ENCODE measurements at places on chromosomes 1 and 21.

DNA sequence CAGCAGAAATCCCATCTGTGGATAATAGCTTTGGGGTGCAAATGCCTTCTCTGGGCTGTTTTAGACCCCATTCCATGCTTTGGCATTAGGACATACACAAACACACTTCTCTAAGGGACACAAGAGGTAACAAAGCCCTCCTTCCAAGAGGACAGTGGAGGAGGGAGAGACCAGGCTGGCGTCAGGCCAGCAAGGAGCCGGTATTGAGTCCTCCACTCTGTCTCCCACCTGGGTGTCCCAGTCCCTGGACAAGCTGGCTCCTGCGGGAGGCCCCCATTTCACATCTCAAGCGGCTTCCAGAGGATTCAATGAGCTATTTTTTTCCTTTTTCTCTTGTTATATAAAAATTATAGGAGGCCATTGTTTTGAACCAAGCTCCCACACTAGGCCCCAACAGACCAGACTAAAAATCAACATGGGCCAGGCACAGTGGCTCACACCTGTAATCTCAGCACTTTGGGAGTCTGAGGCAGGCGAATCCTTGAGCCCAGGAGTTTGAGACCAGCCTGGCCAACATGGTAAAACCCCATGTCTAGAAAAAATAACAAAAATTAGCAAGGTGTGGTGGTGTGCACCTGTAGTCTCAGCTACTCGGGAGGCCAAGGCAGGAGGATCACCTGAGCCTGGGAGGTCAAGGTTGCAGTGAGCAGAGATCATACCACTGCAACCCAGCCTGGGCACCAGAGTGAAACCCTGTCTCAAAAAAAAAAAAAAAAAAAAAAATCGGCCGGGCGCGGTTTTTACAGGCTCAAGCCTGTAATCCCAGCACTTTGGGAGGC is 142.9 kb downstream of the TOMM20 start:
- DNase-seq = no peak

GRCh38 chr21:16775076-16775475 is 737.8 kb upstream of the CXADR start:
- no peak for DNase-seq

DNA sequence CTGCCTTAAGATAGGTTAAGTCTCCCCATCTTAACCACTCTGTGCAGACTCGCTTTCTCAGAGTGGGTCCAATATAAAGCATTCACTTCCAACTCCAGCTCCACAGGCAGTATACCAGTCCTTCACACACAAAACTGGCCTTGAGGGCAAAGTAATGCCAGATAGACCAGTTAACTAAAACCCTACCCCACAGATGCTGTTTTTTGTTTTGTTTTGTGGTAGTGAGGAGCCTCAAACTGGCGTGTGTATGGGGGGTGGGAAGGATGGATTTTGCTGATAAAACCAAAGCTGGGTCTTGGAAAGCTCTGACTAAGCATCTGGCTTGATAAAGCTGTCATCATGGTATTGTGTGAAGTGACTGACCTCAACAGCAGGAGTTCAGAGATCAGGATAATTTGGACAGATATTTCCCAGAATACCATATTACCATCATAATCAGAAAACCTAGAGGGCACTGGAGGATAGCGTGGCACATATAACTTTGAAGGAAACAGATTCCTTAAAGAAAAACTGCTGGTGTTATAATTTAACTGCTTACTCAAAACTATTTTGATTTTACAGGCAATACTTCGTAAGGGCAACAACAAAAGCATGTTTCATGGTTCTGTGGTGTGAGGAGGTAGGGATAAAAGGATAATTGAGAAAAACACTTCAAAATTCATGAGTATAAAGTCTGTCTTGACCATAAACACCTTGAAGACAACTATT is 29.6 kb upstream of the CPLANE2 start:
- DNase-seq = no peak

- no peak for DNase-seq
These were observed 49.0 kb downstream of the LTN1 start for GRCh38 chr21:28943631-28944030.

GRCh38 chr1:186659890-186660341 is 20.3 kb downstream of the PTGS2 start:
- no peak for DNase-seq

DNA sequence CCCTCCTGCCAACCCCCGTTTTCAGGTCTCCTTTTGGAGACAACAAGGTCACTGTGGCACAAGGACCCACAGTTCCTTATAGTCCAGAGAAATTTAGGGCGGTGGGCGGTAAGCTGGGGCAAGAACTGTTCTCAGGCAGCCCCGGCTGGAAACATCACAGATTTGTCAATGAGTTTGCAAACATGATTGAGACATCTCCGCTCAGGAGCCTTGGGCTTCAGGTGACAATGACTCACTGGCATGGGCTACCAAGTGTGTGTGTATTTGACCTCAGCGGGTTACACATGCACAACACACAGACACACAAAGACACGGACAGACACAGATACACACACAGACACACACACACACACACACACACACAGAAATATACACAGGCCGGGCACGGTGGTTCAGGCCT is 58.2 kb upstream of the ABCG1 start:
- no peak for DNase-seq

DNA sequence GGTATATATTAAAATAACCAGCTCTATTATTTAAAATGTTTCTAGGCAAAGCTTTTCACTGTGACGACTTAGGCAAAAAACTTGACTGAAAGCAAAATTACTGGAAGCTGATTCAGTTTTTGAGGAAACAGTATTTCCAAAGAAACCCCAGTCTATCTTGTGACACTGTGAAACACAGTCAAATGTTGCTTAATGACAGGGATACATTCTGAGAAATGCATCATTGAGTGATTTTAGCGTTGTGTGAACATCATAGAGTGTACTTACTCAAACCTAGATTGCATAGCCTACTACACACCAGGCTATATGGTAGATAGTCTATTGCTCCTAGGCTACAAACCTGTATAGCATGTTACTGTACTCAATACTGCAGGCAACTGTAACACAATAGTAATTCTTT is 116.9 kb upstream of the KCNK1 start:
- no peak for DNase-seq

GRCh38 chr21:39182484-39183271 is 573 bp downstream of the PSMG1 start:
- DNase-seq = peak; percentile 18

GRCh38 chr1:79006564-79006963 is at the start of gene ADGRL4:
ADGRL4 (minus strand) TSS chr1:79006730; CDS start chr1:79006654, 76 bp downstream.
- no peak for DNase-seq

- no peak for DNase-seq
These were observed at the start of gene S100A1 for GRCh38 chr1:153627715-153628626. S100A1 (plus strand) TSS chr1:153628434; CDS start chr1:153630522, 2,088 bp downstream.

DNA sequence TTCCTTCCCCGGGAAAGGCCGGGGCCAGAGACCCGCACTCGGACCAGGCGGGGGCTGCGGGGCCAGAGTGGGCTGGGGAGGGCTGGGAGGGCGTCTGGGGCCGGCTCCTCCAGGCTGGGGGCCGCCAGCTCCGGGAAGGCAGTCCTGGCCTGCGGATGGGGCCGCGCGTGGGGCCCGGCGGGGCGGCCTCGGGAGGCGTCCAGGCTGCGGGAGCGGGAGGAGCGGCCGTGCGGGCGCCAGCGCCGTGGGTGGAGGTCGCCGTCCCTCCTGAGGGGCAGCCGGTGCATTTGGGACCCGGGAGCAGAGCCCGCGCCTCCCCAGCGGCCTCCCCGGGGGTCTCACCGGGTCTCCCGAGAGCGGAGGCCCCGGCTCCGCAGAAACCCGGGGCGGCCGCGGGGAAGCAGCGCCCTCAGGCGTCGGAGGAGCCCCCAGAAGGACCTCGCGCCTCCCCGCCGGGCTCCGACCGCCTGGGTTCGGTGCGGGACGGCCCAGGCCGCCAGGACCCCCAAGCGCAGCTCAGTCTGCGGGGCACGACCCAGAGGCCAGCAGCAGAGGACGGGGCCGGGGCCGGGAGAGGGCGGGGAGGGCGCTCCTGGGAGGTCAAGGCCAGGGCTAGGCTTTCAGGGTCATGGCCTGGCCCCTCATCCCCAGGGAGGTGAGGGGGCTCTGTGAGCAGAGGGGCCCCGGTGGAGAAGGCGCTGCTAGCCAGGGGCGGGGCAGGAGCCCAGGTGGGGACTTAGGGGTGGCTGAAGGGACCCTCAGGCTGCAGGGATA is 7.2 kb upstream of the SLX9 start:
- peak; percentile 65 for DNase-seq

GRCh38 chr1:201122321-201122957 is 4.5 kb downstream of the ASCL5 start:
- DNase-seq = no peak

- DNase-seq = no peak
These were observed 277.5 kb upstream of the ADAMTS5 start for GRCh38 chr21:27244352-27244751.

DNA sequence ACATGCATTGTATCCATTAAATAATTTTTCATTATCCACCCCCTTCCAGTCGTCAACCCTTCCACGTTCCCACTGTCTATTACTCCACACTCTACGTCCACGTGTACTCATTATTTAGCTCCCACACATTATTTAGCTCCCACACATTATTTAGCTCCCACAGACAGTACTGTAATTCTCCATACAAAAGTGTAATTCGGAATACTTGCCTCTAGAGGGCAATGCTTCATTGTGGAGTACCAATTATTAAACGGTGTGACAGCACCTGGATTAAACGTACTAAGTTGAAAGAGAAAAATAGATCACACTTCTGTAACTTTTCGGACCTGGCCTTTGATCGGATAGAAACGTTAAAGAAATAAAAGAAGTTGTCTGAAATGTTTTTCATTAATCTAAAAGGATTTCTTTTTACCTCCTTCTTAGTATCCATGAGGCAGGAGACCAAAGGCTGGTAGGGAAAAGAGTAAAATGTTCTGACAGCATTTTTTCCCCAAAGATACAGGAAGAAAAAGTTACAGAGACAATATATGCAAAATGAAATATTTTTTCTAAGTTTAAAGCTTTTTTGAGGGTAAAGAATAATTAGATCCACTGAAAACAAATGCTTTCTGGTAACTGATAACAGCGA is 99.2 kb downstream of the LHX8 start:
- DNase-seq = no peak

DNA sequence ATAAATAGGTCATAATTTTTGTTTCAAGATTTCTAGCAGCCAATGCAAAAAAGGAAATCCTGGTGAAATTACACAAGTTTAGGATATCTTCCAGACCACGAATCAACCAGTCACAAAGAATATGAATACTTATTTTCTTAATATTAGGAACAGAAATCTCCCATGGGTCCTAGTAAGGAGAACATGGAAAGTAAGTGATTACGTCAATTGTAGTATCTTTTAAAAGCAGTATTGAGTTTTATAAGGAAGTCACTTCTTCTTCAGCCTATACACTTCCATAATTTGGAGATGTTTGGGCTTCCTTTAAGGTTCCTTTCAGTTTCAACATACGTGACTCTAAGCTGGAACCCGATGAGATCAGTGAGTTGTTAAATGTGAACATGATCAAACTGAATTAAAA is 534.5 kb downstream of the USP25 start:
- DNase-seq = no peak

GRCh38 chr21:20443558-20444155 is 554.6 kb upstream of the NCAM2 start:
- DNase-seq = no peak

DNA sequence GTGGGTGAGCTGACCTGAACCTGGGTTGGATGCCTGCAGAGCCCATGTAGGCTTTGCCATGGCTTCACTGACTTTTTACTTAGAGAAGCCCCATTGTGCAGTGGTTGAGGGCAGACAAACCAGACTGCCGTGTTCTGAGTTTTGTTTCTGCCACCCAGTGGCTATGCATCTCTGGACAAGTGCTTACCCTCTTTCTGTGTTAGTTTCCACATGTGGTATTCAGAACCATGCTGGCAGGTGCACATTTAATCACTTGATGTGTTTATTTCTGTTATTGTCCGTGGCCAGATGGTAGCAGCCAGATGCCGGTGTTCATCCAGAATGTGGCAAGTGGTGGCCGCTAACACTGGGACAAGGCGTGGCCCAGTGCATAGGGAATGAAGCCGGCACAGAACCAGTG is 10.3 kb upstream of the PTPN7 start:
- no peak for DNase-seq

DNA sequence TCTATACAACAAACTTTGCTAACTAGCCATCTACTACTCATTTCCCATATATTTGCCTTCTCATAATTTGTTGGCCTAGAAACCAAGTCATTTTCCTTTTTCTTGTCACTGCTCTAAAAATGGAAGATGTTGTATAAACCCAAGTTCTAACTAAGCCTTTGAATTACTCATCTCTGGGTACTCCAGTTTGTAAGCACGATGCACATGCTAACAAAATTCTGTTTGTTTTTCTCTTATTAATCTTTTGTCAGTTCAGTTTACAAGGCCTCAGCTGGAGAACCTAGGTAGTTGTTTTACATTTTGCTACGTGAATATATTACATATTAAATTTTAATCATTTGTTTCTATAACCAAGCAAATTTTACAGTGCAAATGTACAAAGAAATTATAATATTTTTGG is 663.2 kb upstream of the RGS18 start:
- no peak for DNase-seq

DNA sequence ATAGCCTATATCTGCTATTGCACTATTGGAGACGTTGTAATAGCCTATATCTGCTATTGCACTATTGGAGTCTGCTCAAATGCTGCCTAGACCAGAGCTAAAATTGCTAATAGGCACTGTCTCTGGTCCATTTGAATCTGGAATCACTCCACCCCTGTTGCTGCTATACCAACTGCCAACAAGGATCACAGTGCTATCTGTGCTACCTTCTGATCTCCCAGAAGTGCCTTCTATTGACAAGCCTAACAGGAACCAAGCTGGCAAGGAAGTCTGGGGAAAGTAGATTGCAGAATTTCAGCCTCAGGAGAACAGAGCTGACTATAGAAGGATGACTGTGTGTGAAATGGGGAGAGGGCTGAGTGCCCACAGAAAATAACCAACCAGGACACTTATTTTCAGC is 15.9 kb downstream of the RWDD3 start:
- no peak for DNase-seq

DNA sequence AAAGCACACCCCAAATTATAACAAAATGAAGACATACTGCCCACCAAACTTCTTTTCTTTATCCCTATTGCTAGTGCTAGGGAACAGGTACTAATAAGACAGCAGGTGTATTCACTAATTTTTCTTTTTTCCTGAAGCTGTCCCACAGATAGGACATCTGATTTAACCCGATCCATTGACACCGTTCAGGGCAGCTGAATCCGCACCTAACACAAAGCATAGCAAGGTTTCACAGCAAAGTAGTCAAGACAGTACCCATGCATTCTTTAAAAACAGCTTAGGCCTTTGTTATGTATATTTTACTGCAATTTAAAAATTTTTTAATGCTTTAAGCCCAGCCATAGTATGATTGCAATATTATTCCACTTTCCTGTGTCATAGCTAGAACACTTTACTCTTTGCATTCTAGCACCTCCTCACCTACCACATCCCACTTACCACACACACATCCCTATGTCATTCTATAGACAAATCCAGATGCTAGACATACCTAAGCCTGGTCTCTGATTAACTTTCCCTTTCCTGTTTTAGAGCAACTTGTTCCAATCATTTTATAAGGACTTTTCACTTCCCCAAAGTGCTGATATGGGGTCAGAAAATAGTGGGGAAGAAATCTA is 40.4 kb downstream of the GATAD2B start:
- no peak for DNase-seq

DNA sequence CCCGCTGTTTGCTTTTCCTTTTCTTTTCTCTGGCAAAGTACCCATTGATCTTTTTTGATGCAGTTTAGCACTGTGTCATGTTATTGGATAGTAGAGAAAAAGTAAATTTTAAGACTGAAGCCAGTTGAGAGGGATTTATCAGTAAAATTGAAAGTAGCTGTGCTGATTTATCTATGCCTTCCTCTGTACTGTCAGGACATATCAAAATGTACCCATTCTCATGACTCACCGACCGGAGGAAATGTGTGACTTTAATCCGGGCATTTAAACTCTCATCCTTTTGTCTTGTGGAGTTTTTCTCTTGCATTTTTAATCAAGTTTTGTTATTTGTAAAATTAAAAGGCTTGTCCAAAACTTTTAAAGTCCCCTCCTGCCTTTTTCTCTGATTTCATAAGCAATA is 276.6 kb upstream of the FMN2 start:
- DNase-seq = no peak
